ENCODE measurements at places on chromosomes 13 and 19.

GRCh38 chr13:67117010-67117550 lies 113.1 kb downstream of the PCDH9 start:
- DNase-seq: no peak

GRCh38 chr13:33496336-33496735 lies 210.8 kb upstream of the STARD13 start:
- no peak for DNase-seq

GRCh38 chr19:41161903-41162302 lies 31.1 kb upstream of the CYP2S1 start:
- no peak for DNase-seq

DNA sequence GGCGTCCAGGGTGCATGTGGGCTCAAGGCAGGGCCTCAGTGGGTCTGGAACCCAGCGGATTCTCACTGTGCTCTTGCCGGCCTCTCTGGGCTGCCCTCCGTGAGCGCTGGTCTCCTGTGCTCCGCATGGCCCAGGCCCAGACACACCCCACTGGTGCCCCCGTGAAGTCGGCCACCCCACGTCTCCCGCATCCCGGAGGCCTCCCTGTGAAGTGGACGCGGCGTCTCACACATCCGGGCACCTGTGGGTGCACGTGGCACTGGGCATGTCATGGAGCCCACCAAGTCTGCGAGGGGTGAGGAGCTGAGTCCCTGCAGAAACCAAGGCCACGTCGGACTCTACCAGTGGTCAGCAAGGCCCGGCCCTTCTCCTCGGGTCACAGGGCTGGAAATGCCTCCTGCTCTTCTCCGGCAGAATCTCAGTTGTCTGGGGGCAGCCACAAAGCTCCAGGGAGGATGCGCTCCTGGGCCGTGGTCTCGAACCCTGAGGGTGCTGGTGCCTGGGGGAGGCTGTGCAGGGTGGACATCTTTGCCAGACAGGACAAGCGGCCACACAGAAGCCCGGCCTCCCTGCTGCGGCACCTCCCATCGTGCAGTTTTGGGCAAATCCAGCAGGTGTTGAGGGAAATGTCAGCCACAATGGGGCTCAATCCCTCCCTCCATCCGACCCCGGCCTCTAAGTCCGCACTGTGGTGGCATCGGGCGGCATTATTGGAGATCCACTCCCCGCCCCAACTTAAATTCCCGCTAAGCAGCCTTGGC lies 2.2 kb downstream of the C13orf46 start:
- DNase-seq: no peak

GRCh38 chr19:3575949-3576673 lies 3.4 kb downstream of the HMG20B start:
- no peak for DNase-seq

All from NCI-H187 treated with DMSO at 0.1 percent for 48 hours (cell line).